BJ (cell line): ENCODE measurements at places on chromosomes 3 and 15.
A peak's percentile ranks its signal among the peaks of the same experiment; 100 is the strongest.

DNA sequence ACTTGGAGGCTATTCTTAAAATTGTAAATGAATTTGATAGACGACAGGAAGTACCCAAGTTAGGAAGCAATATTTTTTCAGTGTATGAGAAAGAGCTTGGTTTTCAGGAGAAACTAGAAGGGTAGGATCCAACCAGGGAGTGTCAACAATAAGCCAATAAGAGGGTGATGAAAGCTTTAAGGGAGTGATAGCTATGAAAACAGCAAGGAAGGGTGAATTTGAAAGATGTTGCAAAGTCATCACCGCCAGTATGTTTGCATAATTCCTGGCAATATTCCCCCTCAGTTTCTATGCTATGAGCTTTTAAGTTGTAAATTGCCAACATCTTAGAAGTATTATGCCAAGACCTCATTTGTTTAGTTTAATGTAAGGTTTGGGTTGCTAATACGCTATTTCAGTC is 11.8 kb upstream of the CSTA start:
- DNase-seq = no peak

GRCh38 chr3:24229468-24230221 is 265.0 kb downstream of the THRB start:
- no peak for DNase-seq

DNA sequence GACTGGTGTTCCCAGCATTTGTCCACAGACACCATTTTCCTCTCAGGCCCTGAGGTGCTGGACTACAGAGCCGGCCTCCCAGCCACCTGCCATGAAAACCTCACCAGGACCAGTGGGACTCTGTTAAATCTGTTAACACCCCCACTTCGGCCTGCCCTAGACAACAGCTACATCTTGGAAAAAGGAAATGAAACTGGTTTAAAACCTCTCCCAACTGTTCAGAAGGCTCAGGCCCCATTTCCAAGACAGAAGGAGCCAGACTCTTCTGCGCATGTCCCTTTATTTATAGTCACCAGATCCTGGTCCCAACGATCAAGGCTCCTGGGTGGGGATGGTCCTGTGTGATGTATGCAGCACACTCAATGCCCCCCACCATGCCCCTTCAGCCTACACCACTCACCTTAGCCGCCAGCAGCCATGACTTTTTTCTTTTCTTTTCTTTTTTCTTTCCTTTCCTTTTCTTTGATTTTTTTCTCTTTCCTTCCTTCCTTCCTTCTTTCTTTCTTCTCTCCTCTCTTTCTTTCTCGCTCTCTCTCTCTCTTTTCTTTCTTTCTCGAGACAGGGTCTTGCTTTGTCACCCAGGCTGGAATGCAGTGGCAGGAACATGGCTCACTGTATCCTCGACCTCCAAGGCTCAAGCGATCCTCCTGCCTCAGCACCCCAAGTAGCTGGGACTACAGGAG is 25.5 kb upstream of the FLNB start:
- DNase-seq = no peak

GRCh38 chr15:74723754-74724334 is 1.5 kb downstream of the CYP1A1 start:
- no peak for DNase-seq

- DNase-seq = peak; percentile 76
Measured at GRCh38 chr3:151037746-151038477, 47.6 kb upstream of the MED12L start.

GRCh38 chr3:10160925-10161324 is 3.8 kb upstream of the IRAK2 start:
- DNase-seq = no peak

DNA sequence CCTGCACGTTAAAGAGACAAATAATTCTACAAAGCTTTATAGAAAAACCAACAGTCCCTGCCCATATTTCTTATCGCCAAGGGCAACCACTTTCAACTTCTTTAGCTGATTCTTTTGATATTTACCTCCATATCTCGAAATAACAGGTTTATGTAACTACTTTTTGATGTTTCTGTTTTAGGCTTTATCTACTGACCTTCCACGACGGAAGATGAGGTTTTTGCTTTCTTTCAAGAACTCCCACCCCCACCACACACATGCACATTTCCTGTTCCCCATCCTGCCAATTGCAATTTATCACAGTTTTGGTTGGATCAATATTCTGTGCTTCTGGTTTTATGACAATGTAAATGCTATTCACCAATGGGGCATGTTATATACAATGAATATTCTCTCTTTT is 330.4 kb upstream of the ICE2 start:
- no peak for DNase-seq
